ENCODE measurements at places on chromosomes 11 and 22.

- DNase-seq: peak; percentile 34
Observed at GRCh38 chr22:23216461-23217170, 36.3 kb downstream of the BCR start.

DNA sequence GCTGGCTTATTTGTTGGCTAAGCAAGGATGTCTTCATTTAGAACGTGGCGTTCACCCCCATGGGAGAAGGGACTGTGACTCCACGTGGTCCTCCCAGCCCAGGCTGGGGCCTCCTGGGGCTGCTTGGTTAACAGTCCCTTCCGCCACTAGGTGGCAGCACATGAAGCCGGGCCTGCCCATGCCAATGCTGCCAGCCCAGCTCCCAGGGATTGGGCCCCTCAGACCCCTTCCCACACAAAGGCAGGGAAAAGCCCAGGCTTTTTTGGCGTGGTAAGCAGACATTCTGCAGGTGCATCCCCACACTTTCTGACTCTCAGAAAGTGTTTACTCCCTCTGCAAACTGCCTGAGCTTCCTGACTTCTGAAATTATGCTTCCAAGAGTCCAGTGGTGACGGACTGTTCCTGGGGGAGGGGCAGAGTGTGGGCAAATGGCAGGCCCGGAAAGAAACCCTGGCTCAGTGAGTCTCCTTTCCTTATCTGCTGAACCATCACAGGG is 3.1 kb downstream of the CBX6 start:
- DNase-seq: peak; percentile 86

GRCh38 chr11:89493431-89493830 is 2.3 kb upstream of the NOX4 start:
- no peak for DNase-seq

GRCh38 chr22:50719814-50720300 is 18.1 kb upstream of the ACR start:
- no peak for DNase-seq

- DNase-seq: no peak
Observed at GRCh38 chr11:120197251-120197891, 13.5 kb upstream of the OAF start.

DNA sequence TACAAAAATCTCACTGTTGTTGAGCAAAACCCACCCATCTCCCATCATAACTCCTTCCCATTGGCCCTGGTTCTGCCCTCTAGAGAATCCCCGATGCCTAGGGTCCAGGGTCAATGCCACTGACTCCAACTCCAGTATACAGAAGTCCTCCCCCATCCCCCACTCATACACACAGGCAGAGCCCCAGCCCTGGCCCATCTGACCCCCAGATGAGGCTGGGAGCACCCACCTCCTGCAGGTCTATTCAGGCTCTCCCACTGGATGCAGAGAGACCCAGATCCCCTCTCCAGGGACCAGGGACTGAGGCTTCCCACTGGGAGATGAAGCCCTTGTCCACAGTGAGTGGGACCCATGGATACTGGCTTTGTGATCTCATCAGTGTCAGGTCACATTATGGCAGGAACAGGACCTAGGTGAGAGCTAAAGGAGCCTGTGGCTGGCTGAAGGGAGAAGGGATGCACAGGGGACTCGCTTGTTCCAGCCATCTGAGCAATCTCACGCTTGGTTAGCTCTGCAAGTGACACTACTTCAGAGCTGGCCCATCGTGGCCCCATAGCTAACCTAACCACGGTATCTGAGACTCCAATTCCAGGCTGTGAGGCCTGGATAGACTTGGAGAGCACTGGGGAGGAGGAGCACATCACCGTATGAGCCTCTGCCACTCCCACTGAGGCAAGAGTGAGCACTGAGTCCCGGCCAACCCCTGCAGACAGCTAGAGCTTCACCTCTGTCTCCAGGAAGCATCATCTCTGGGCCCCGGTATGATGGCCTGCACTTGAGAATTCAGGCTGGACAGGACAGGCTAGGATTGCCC is 35.7 kb downstream of the TRIM29 start:
- no peak for DNase-seq

DNA sequence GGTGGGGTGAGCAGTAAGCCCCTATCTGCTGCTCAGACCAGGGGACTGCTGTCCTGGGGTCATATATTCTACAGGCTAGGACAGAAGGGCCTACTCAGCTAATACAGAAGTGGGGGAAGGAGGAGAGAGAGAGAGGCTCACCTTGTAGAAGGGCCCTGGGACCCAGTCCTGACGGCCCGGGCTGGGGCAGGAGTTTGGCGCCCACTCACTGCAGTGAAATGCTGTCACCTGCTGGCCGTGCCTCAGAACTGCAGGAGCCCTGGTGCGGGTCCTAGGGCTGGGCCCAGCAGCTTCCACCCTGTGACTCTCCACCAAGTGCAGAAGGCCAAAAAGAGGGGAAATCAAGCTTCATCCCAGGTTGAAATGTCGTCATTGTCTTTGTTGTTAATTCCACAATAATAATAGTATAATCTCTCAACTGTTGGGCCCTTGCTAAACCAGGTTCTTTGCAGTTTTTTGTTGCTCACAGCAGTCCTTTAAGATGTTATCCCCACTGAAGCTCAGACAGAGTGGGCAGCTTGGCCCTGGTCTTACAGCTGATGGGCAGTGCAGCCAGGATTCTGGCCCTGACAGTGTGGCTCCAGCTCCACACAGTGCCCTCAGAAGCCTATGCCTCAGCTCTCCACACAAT is 29.6 kb downstream of the TRIM29 start:
- DNase-seq: peak; percentile 53

- no peak for DNase-seq
Observed at GRCh38 chr11:79052544-79052943, 388.3 kb downstream of the TENM4 start.

- no peak for DNase-seq
Observed at GRCh38 chr11:9862981-9863380, 199.1 kb downstream of the SWAP70 start.

- no peak for DNase-seq
Observed at GRCh38 chr22:24322522-24322921, 51.9 kb downstream of the SPECC1L start.

DNA sequence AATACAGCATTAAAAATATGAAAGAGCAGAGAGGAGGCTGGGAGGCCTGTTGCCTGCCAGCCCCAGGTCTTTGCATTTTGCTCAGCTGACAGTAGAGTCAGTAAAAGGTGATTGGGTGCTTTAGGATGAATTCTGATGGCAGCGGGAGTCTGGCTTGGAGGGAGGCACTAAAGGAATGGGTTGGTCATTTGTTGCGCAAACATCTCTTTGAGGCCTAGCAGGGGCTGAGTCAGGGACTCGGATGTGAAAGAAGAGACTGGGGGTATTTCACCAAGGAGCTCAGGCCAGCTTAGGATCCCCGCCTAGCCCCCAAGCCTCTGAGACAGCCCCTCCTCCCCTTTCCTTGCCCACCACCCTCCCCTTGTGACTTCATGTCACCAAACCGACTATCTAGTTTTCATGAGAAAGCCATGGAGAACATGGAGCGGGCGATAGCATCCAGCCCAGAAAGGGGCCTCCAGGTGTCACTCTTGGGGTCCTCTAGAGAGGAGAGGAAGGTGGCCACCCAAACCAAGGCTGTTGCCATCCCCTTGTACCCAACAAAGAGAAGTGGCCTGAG is 9.7 kb downstream of the DGKZ start:
- no peak for DNase-seq

DNA sequence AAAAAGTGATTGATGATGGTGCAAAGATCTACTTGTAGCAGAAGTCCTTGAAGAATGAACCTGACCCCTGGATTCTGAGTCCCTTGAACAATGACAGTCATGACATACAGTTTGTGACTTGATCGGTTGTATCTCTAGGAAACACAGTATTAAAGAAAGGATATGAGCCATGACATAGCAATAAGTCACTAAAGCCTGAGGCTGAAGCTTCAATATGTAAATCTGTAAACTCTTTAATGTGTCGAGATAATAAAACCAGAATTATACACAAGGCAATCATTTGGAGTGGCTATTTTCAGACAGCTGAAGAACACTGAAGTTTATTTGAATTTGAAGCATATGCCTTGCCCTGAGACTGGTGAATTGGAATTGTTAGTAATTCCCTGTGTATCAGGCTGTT is 911.5 kb upstream of the RAG2 start:
- DNase-seq: no peak

DNA sequence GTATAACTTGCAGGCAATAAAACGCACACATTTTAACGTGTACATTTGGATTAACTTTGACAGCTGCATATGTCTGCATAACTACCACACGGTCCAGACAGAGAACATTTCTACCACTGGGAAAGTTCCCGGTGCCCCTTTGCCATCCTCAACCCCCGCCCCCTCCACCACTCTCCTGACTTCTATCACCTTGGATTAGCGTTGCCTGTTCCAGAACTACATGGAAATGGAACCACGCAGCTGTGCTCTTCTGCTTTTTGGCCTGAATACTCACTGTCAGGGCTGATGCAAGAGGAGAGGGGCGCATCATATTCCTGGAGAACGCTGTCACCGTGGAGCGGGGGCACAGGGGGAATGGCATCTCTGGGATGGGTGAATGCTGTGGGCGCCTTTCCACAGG is 62.1 kb downstream of the LRP5 start:
- DNase-seq: no peak

DNA sequence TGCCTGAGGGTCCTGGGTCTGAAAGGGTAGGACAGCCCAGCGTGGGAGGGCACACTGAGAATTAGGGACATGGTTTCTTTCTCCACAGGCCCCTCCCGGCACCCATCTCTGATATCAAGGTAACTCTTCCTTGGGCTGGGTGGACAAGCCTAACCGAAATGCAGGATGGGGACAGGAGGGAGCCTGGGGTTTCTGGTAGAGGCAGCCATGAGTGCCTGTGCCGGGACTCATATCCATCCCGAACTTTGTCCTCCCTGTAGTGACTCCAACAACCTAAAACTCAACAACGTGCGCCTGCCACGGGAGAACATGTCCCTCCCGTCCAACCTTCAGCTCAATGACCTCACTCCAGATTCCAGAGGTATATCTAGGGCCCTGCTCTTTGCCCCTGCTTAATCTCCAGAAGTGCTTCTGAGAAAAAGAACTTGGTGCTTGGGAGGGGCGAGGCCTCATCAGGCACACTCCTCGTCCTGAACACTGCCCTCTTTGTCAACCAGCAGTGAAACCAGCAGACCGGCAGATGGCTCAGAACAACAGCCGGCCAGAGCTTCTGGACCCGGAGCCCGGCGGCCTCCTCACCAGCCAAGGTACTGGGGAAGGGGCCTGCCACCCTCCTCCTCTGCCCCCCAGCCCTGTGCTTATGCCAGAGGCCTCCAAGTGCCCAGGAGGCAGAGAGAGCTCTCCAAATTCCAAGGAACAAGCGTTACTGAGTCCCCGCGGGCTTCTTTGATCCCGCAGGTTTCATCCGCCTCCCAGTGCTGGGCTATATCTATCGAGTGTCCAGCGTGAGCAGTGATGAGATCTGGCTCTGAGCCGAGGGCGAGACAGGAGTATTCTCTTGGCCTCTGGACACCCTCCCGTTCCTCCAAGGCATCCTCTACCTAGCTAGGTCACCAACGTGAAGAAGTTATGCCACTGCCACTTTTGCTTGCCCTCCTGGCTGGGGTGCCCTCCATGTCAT is 3.1 kb downstream of the TMEM25 start:
- no peak for DNase-seq

GRCh38 chr11:14418801-14419417 is 59.9 kb upstream of the RRAS2 start:
- no peak for DNase-seq

GRCh38 chr22:44628835-44629234 is 73.2 kb upstream of the PRR5 start:
- no peak for DNase-seq

- no peak for DNase-seq
Observed at GRCh38 chr11:84136926-84137325, 850.8 kb upstream of the CCDC90B start.

DNA sequence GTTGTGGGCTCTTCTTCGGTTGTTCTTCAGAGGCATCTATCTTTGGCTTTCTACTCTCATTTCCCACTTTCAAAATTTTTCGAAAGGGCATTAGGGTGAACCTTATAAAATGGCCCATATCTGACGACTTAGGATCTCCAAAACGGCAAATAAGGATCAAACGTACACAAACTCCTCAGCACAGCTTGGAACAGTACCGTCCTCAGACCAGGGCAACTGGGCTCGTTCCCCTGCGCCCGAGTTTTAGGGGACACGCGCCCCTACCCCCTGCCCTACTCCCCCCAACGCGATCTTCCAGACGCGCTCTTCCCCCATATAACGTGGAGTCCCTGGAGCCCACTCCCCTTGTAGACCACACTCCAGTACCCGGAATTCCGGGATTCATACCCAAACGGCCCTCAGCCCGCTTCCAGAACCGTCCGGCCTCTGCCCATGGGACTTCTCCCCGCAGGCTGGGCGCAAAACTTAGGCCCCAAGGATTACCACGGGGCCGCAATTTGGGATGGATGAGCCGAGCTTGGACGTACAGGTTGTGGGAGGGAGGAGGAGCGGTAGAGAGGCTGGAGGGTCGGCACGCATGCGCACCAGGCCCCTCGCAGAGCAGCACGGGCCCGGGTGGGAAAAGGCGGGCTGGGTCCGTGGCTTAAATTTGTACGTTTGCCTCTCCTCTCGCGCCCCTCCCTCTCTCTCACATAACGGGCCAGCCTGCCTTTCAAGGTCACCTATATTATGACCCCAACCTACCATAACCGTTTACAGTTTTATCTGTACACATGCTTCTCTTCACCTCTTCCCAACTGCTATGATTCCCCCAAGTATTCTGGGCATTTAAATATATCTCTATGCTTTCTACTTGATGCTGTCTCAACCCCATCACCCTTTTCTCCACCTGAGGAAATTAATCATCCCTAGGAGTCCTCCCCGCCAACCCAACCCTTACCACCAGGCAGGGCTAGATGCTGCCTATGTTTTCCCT is 3.4 kb downstream of the CCDC89 start:
- peak; percentile 70 for DNase-seq

DNA sequence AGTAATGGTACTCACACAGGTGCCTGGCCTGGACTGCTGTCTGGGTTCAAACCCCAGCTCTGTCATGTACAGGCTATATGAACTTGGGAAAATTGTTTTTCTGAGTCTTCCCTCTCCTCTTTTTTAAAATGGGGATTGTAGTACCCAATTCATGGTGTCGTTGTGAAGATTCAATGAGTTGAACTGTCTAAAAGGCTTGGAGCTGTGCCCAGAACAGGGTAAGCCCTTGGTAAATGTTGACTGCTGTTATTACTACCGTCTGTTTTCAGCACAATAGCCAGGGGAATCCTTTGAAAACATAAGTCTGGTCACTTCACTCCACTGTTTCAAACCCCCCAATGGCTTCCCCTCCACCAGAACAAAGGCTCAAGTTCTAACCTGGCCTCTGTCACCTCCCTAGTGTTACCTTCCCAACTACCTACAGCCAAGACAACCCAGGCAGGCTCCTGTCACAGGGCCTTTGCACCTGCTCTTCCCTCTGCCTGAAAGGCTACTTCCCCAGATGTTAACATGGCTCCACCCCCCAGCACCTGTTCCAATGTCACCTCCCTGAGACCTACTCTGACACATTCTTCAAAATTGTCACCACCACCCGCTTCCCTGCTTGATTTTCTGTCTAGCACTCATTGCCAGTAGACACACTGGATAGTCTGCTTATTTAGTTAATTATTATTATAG is 152.8 kb downstream of the CHST1 start:
- no peak for DNase-seq

- DNase-seq: no peak
Observed at GRCh38 chr11:24622262-24622661, 125.4 kb downstream of the LUZP2 start.

All from activated CD8-positive, alpha-beta memory T cell treated with anti-CD3 and anti-CD28 coated beads, Interleukin-2, amount 50 U/mL, for 4 hours (primary cell).